Activated CD4-positive, alpha-beta T cell treated with anti-CD3 and anti-CD28 coated beads, Interleukin-2, Interleukin-6, amounts not matched to agents 100 ng/mL and 50 ng/mL, durations not matched to agents 16 hours and 8 hours (primary cell): ENCODE measurements at places on chromosomes 12 and 14.

GRCh38 chr12:2958432-2959191 is 585 bp upstream of the TEAD4 start:
- DNase-seq = no peak

DNA sequence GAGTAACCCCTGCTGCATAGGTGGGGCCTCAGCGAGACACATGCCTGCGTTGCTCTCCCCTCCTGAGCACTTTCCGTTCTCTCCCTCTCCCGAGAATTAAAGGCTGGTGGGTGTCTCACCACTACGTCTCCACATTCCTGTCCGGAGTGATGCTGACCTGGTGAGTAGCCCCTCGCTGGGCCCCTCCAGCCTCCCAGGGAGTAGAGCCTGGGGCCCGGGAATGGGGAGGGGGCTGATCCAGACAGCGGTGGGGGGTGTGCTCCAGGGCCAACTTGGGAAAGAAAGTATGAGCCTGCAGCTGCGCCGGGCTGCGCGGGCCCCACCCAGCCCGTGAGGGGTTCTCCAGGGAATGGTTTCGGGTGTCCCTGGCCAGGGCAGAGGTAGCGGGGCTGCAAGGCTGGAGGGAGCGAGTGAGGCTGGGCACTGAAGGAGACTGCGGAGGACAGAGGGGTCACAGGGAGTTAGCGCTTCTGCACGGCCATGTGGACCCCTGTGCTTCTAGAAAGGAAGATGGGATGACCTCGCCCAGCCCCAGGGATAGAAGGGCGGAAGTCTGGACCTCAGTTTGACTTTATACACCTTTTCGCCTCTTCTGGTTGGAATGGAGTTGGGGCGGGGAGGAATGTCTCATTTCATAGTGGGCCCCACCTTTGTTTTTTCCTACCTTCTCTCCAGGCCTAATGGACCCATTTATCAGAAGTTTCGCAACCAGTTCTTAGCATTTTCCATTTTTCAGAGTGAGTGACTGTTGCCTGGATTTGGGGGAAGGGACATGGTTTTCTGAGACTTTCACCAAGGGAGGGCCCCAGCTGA is 22.5 kb downstream of the RHOF start:
- no peak for DNase-seq

GRCh38 chr12:12353276-12353675 is 3.2 kb upstream of the MANSC1 start:
- DNase-seq = no peak

DNA sequence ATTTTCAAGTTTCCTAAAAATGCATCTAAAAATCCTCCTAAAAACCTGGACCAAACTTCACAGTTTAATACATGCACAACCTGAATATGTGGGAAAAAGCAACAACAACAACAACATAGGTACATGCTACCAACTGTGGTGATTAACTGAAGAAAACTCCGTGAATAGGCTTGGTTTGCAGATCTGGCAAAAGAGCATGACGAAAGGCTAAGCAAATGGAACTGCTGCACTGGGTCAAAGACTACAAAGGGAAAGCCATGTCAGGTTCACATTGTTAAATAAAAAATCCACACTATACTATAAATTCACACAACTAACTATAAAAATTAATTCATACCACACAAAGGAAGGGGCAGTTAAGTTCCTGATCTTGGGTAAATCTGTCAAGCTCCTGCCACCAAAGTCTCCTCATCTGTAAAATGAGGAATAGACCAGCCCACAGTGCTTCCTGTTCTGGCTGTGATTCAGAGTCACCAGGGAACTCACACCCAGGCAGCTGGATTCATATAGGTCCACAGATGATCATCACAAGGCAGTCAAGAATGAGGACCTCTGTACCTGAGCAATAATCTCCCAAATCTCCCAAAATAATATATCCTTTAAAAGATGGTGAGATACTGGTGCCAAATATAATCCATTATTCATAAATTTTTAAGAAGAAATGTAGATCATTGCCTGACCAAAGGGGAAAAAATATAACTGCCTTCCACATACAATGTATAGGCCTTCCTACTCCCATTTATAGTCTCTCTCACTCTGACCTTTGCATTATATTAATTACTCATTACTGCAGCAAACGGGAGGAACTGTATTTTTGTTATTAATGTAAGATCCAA is 7.0 kb downstream of the CORO1C start:
- DNase-seq = peak; percentile 67

DNA sequence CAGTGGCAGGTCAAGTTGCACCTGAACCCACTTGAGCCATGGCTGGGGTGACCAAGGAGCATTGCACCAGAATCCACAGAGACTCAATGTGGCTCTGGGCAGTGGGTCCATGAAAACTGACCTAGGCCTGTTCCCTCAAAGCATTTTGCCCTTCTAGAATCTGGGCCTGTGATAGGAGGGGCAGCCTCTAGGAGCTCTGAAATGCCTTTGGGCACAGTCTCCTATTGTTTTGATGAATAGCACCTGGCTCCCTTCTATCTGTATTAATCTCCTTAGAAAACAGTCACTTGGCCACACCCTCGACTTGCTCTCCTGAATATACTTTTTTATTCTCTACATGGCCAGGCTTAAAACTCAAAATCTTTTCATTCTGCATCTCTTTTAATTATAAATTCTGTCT is 14.1 kb upstream of the KRAS start:
- DNase-seq = no peak

- no peak for DNase-seq
These were observed 199.0 kb downstream of the KIF26A start for GRCh38 chr14:104337351-104337750.

- DNase-seq = no peak
These were observed 61.5 kb downstream of the SLC6A12 start for GRCh38 chr12:152440-152839.

DNA sequence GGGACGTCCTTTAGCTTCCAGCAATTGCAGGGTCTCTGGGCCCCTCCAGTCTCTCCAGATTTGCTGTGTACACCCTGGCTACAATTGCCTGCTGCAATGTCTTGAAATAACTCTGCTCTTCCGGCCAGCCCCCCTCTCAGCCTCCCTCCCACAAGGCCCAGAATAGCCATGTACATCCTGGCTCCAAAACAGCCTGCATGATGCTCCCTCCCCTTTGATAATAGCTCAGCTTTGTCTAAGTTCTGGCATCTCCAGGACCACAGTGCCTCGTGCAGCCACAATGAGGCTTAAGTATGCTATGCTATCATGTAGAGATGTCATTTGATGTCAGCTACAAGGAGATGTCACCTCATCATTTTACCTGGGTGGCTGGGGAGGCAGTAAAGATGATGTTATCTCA is 74.6 kb downstream of the SRRM4 start:
- no peak for DNase-seq

DNA sequence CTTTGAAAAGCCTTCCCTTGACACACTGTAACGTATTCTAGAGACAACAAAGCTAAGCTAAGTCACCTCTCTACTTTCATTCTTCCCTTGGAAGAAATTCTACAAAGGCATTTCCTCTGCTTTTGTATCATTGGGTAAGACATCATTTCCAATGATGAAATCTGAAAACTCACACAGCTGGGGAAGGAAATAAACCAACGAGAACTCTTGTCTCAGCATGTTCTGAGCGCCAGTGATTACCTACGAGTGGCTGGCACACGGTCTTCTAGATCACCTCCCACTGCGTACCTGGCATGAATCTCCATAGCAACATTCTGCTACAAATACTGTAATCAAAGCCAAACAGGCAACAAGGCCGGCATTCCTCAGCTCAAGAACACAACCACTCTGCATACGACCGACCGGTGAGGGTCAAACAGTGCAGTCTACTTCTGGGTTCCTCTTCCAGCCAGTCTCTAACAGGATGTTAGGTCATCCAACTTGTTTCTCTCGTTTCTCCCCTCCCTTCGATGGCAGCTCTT is 7.6 kb downstream of the VPS37B start:
- peak; percentile 69 for DNase-seq

DNA sequence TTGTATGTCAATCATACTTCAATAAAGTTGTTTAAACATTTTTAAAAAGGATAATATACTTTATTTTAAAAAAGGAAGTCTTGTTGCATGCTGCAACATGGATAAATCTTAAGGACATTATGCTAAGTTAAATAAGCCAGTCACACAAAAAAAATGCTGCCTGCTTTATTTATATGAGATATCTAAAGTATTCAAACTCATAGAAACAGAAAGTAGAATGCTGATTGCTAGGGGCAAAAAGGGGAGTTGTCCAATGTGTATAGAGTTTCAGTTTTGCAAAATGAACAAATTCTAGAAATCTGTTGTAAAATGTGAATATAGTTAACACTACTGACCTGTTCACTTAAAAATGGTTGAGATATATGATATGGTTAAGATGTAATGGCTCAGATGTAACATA is 8.7 kb downstream of the KLRC4 start:
- no peak for DNase-seq

- DNase-seq = no peak
These were observed 7.5 kb upstream of the CLEC4E start for GRCh38 chr12:8548192-8548591.

GRCh38 chr12:47520029-47520428 is 185.8 kb downstream of the RPAP3 start:
- DNase-seq = no peak

DNA sequence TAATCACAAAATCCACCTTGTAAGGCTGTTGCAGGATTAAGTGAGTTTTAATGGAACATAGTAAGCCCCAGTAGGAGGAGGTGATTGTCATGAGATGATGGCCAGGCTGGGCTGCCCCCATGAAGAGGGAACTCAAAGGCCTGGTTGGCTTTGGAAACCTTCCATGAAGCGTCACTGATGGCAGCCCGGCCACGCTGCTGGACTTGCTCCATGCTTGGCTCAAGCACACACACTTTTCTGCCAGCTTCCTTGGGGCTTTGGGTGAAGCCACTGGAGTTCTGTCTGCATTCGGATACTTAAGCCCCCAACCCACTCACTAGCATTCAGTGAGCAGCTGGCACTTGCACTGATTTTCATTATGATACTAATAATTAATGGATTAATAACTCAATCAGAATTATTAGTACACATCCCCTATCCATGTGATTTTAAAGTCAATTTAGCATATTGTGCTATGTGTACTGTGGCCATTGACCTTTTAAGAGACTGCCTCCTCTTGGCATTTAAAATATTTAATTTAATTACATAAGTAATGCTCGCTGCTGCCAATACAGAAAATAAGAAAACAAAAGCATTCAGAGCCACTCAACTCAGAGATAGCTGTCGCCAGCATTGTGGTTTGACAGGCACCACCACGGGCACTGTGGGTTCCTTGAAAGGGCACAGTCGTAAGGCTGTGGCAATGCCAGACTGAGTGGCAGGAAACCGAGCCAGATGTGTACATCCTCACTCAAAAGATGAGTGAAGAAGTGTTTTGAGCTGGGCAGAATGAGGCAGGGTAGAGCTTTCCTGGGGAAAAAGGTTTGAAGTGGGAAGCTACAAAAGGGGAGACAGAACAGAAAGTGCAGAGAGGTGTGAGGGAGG is 15.9 kb downstream of the KRT85 start:
- DNase-seq = peak; percentile 56

DNA sequence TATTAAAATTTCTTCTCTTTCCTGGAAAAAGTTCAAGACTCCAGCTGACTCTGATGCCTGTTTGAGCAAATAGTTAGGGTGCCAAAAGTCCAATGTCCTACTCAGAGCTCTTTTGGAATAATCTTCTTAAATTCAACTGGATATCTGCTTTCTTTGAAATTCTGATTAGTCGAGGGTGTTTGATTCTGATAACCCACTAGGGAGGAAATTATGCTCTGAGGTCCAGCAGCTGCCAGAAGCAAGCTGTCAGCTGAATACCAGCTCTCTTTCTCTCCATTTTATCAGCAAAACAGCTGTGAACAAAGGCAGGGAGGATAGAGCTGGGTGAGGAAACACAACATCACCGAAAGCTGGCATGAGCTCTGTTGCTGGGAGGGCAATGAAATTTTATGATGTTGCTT is 141.5 kb downstream of the CAND1 start:
- DNase-seq = no peak
